Natural killer cell treated with Interleukin-12 subunit alpha and Interleukin-12 subunit beta and Interleukin-15 and Interleukin-18, amount 100 ng/mL, for 72 hours (primary cell): ENCODE measurements at places on chromosomes 7 and 10. TPM values are rescaled to one million over a fixed set of nuclear protein-coding genes. Genes with fewer than 3 reads are reported as not detected.

DNA sequence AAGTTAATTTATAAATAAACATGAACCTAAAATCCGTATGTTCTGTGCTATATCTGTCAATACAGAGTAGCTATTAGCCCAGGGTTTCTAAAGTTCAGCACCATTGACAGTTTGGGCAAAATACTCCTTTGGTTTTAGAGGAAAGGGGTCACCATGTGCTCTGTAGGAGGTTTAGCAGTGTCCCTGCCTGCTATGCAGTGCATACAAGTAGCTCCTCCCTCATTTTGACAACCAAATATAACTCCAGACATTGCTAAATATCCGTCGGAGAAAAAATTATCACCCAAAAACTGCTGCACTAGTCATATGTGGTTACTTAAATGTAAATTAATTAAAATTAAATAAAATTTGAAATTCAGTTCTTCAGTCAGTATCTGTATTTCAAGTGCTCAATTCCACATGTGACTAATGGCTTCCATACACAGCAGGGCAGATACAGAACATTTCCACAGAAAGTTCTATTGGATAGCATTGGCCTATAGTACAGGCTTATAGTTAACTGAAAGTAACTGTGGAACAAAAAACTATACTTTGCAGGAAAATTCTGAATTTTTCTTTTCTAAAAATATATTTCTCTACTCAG, 6.4 kb downstream of the UPF2 start:
- H3K4me1 ChIP-seq, result peaks cover 18% of the 10 kb centered on the region
- H3K4me3 ChIP-seq, result no peak overlapping the region
- no peaks in the 10 kb centered on the region for H3K27me3 ChIP-seq
- peaks cover 8% of the 10 kb centered on the region for H3K36me3 ChIP-seq
- DNase-seq, result no peak

DNA sequence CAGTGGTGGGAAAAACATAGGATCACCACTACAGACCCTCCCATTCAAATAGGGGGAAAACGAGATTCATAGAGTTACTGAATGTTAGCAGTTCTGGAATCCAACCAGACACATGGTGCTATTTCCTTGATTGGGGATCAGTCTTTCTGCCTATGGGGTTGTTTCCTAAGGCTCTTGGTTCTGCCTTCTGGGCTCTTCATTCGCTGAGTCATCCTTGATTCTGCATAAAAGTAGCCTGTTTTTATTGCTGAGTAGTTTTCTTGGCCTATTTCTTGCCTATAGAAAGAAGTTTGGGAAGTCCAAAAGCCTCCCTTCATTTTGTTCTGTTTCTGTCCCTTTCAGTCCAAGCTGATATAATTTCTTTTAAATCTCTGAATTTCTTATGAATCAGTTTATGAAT, 99.3 kb upstream of the OIT3 start:
- no peak for DNase-seq
- peaks cover 4% of the 10 kb centered on the region for H3K4me1 ChIP-seq
- H3K4me3 ChIP-seq, result no peak overlapping the region
- no peak overlapping the region for H3K27ac ChIP-seq

DNA sequence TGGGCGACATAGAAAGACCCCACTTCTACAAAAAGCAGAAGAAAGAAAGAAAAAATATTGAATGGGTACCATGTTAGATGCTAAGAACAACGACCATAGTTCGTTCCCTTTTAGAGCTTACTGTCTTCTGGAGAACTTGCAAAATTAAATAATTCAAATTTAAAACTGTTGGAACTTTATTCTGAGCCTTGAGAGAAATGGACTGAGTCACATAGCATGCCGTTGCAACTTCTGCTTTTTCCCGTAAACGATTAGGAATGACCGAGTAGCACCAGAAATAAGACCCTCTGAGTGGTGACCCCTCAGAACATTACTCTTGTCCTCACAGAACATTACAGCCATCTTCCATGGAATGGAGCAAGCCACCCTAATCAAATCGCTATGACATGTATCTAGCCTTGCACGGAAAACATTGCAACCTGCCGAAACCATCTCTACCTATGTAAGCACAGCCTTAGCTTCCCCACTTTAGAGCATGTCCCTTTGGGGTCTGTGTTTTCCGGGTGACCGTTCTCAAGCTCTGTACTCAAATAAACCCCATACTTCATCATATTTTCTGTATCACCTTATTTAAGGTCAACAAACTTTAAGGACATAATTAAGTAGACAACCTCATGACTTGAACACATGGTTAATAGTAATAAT, 179.1 kb downstream of the PRKCQ start:
- peaks cover 42% of the 10 kb centered on the region for H3K4me1 ChIP-seq
- peak overlapping the region; percentile 80 for H3K27ac ChIP-seq
- H3K36me3 ChIP-seq, result peaks cover 5% of the 10 kb centered on the region
- H3K27me3 ChIP-seq, result no peaks in the 10 kb centered on the region

The COL13A1 gene
- total RNA-seq, result not detected

The SFTPA1 gene
- not detected for total RNA-seq
